ENCODE measurements at places on chromosomes 16 and 17.

GRCh38 chr17:12859520-12859919 lies 70.2 kb downstream of the ARHGAP44 start:
- DNase-seq: no peak

- DNase-seq: no peak
Measured at GRCh38 chr17:56269556-56270389, 116.5 kb downstream of the ANKFN1 start.

DNA sequence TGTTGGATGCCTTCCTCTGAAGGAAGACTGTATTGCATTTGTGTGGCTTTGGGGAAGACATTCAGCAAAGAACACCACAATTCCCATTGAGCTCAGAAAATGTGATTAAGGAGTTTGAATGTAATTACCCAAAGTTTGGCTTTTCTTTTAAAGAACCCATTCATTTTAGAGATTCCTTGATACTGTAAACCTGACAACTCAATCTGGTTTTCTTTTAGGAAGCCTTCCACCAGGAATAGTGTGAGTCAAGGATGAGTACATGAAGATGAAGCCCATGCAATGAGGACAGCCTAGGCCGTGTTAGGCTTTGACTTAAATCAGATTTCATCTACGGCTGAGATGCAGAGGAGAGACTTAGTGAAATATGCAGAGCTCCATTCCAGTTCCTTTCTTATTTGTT lies 271.7 kb upstream of the TBX2 start:
- DNase-seq: no peak

DNA sequence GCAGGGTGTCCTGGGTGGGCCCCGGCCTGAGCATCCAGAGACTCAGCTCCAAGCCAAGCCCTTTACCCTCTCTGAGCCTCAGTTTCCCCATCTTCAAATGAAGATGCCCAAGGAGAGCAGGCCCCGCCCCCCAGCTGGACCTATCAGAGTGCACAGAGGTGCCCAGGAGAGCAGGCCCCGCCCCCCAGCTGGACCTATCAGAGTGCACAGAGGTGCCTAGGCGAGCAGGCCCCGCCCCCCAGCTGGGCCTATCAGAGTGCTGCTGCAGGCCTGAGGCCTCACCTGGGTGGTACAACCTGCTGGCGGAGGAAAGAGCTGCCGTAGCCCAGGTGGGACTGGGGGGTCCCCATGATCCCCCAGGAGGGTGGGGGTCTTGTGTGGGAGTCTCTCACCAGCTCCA lies 3.4 kb upstream of the SSTR5 start:
- no peak for DNase-seq

GRCh38 chr16:11249233-11250061 lies 6.6 kb downstream of the SOCS1 start:
- no peak for DNase-seq

- DNase-seq: no peak
Measured at GRCh38 chr17:28189667-28190066, 129.3 kb upstream of the TMEM97 start.

DNA sequence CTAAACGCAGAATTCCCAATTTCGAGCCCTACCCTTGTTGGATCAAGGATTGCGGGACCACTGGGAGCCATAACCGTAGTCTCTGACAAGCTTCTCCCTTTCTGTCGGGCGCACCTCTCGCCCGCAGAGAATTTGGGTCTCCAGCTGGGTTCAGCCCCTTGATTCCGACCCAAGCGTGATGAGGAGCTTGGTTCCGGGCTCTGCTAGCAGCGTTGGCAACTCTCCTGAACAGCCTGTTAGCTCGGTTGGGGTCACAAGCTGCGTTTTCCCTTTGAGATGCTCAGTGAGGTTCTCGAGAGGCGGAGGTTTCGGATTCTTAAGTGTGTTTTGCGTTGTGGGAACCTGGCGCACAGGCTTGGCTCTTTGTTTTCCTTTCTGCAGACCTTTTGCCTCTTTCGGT lies 655 bp downstream of the ATXN1L start:
- DNase-seq: no peak

DNA sequence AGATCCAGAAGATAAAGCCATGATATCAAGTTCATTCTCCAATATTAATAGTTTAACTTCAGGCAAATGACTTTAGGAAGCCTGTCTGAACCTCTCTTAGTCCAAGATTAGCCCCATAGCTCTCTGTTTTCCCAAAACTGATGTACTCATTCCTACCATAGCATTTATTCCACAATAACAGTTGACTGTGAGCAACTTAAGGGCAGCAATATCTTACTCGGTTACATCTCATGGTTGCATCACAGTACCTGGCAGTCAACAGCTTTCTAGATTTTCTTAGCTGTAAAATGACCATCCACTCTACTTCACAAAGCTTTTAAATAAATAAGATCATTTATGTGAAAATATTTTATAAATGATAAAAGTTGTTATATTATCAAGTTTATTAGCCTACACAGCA lies 58.2 kb upstream of the STAC2 start:
- no peak for DNase-seq

- DNase-seq: no peak
Measured at GRCh38 chr17:53527473-53527872, 295.3 kb upstream of the KIF2B start.

DNA sequence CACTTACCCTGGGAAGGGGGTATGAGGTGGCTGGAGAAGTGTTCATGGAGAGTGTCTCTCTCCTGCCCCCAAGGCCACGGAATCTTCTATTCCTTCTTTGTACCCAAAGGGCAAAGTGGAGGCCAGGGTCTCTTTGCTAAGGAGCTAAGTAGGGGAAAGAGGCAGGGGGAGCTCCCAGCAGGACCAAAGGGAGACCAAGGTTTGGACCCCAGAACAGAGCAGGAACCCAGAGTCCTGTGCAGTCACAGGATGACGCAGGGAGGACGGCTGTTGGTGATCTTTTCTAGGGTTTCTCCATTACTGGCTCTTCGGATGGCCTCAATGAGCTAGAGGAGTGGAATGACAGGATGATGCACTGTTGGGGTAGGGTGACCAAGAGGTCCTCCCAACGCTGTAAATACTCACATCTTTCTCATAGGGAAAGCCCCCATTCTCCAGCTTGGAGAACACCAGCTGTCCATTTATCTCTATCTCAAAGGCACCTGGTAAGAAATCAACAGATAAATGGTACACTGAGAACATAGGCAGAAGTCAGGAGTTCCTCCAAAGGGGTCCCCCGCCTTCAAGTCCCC lies 966 bp downstream of the MIEN1 start:
- no peak for DNase-seq

DNA sequence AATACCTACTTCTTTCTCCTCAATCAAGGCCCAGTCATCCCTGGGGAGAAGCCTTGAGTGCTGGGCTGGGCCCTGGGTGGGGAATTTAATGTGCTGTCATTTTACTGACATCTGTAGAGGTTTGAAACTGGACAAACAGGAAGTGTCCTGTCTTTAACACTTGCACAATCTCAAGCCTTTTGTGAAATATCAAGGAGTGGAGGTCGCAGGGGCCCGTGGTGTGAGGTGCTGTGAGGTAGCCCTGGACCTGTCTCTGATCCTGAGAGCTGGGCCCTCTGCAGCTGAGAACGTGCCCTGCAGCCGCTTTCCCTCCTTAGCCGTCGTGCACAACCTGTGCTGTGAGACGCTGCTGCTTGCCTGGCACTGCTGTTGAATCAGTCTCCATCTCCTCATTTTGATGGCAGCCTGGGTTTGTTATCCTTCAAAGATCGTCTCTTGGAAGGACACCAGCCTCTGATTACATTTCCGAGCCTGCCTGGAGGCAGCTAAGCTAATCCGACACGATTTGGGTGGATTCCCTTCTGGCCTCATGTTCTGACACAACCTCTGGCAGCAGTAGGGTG lies 29.9 kb downstream of the SMARCE1 start:
- no peak for DNase-seq

- DNase-seq: no peak
Measured at GRCh38 chr17:5580367-5580766, 3.9 kb downstream of the NLRP1 start.

- no peak for DNase-seq
Measured at GRCh38 chr17:16952401-16952800, 19.5 kb downstream of the TNFRSF13B start.

DNA sequence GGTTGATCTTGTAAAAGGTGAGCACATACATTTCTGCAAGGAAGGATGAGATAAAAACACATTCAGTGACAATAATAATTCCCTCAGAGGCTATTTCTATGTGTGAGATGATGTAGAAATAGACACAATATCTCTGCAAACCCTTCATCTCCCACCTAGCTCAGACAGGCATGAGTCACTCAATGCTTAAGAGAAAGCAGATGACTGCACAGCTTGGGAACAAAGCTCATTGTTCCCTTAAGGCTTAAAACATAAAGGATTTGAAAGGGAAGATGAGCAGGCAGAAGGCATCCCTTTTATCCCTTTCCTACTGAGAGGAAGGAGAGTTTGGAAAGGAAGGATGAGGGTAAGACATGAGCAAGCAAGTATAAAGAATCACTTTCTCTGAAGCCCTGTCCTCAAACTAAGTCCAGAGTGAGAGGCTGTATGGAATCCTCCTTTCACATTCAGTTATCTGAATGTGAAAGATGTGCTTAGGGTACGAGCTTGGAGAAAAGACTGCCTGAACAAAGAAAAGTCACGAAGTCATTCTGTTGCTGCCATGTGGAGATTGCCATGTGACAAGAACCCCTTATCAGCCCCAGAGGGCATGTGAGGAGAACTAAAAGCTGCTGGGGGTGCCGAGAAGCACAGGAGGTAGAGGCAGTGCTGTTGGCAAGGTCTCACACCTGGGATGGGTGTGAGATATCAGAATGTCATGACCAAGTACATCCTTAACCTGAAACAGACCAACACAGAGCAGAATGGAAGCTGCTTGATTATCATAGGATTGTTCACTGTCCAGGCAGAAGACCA lies 58.2 kb downstream of the CNTNAP4 start:
- no peak for DNase-seq

- no peak for DNase-seq
Measured at GRCh38 chr16:49019831-49020230, 261.8 kb downstream of the CBLN1 start.

- no peak for DNase-seq
Measured at GRCh38 chr16:72824027-72824426, 223.9 kb downstream of the ZFHX3 start.

- DNase-seq: no peak
Measured at GRCh38 chr17:47978324-47978723, 7.4 kb downstream of the CDK5RAP3 start.

GRCh38 chr16:88837806-88838205 lies 18.9 kb downstream of the GALNS start:
- DNase-seq: no peak

DNA sequence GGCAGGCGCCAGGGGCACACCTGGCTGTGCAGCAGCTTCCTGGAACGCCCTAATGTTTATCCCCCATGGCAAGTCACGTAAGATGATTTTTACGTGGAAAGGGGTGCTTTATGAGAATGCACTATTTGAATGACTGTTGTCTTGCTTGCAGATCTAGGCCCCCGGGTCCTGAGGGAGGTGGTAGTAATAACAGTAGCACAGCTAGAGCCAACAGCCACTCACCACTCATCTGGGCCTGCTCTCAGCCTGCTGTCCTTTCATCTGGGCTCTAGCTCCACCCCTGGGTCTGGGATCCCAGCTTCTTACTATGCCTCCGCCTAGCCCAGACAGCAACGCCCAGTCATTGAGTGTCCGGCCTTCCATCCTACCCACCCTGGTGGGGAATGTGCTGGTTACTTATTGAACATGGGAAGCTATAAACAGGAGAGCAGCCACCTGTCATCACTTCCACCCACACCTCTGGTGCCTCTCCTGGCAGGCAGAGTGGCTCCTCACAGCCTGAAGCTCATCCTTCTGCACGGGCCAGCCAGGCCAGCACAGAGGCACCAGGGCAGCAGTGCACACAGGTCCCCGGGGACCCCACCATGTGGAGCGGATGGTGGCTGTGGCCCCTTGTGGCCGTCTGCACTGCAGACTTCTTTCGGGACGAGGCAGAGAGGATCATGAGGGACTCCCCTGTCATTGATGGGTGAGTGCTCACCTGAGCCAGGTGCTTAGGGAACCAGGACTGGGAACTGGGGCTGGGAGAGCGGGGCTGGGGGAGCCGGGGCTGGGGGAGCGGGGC lies 16.6 kb downstream of the DPEP1 start:
- DNase-seq: no peak

DNA sequence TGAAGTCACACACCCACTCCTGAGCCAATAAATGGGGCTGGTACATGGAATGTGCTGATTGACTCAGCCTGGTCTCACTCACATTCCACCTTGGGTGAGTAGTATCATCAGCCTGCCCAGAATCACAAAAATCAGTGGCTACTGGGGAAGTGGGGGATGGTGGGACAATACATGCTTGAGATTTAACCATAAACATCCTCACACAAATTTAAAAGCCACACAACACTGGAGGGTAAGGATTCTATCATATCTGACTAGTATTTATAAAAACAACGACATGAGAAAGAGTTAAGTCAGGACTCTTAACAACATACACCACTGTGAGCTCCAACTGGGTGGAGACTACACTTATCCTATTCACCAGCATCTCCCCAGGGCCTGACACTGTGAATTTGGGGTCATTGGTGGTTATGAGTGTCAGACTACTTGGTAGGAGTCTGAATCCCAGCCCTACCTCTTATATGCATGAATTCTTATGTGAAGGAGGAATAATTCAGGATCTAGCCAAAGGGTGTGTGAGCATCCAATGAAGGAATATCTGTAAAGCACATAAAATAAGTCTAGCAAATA lies 26.0 kb upstream of the IRX6 start:
- DNase-seq: no peak

GRCh38 chr16:30383521-30383920 lies 1.2 kb upstream of the SEPTIN1 start:
- no peak for DNase-seq

DNA sequence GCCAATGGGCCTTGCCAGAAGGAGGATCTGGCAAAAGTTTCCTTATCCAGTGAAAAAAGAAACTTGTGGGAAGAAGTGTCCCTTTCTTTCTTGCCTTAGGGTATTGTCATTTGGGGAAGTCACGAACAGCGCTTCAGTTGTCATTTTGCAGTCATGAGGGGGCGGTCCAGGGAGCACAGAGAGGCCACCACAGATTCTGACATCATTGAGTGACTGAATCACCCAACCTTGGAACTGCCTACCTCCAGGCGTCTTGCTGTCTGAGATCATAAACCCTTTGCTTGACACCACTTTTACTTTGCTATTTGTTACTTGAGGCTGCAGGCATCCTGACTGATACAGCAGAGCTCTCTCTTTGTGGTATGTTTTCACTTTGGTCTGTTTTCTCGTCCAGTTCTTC lies 3.1 kb upstream of the WSCD1 start:
- DNase-seq: no peak

DNA sequence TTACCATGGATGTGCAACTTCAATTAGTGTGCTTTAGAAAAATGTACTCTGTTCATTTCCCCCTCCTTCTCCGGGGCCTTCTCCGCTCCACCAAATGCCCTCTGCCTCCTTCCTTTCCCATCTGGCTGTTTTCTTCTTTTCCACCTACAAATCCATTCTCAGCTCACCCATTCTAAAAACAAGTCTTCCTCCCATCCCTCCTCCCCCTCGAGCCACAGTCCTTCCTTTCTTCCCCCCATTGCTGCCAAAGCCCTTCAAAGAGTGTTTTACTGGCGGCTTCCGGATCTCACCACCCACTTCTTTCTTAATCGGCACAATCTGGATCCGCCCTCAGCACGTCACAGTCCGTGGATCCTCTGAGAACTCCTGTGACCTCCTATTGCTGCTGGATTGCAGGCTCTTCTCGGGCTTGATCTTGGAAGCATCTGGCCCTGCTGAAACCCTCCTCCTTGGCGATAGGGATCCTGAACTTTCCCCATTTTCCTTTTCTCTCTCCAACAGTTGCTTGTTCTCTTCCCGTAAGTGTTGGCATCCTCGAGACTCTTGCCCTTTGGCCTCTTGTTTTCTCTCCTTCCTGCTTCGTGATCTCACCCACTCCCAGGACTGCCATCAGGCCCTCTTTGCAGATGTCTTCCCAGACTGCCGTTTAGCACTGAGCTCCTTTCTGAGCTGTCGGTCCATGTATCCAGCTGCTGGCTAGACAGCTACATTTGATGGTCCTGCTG lies 36.0 kb upstream of the FBXO47 start:
- DNase-seq: peak; percentile 78

- DNase-seq: peak; percentile 27
Measured at GRCh38 chr17:79615926-79616325, 5.1 kb upstream of the RBFOX3 start.
